ENCODE measurements at places on chromosomes 3 and 15. TPM values are rescaled to one million over a fixed set of nuclear protein-coding genes. Genes with fewer than 3 reads are reported as not detected.

DNA sequence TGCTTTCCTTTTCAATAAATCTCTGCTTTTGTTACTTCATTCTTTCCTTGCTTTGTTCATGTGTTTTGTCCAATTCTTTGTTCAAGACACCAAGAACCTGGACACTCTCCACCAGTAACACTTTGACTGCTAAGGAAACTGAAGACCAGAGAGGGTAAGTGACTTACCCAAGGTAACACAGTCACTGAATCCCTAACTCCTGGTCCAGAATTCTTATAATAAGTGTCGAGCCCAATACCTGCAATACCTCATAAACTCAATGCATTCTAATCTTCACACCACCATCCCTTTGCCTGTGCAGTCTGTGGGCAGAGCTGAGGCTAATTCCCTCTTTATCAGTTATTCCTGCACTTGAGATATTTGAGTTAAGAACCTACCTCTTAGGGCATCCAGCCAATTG, 237.8 kb downstream of the UACA start:
- ATAC-seq = no peak

DNA sequence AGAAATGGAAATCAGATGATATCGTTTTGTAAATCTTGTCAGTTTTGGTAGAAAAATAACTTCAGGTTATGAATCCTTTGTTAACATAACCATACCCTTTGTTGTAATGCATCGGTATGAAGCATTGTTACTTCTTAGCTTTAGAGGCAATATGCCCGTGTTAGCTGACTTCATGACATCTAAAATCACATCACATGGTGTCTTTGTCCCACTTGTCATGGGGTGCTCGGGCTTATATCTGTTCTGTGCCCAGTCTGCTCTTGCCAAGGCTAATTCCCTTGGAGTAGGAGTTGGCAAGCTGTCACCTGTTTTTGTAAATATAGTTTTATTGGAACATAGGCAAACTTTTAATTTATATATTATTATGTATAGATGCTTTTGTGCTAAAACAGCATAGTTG, 39.6 kb downstream of the SLC25A26 start:
- ATAC-seq = no peak

DNA sequence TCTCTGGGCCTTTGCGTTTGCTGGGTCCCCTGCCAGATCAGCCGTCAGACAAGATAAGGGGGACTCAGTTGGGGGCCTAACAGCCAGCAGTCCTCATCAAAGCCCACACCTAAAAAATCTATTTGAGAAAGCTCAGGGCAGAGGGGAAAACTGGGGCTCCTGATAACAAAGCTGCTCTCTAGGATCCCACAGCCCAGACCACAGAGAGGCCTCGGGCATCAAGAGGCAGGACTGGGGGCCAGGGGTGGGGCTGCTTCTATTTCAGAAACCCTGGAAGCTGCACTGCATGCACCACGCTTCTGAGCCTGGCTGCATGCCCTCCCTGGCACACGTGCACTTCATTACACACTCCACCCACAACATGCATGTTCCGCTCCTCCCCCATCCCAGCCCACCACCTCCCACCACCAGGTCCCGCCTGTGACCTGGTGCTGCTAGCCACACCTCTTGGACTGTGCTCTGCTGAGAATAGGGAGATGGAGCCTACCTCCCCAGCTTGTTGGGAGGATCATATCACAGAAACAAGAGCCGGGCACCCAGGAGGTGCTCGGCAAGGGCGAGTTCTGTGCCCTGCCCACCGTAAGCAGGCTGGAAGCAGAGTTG, 26.6 kb downstream of the FBLN2 start:
- no peak for ATAC-seq

GRCh38 chr3:147372525-147373027, 33.8 kb downstream of the ZIC4 start:
- no peak for ATAC-seq

DNA sequence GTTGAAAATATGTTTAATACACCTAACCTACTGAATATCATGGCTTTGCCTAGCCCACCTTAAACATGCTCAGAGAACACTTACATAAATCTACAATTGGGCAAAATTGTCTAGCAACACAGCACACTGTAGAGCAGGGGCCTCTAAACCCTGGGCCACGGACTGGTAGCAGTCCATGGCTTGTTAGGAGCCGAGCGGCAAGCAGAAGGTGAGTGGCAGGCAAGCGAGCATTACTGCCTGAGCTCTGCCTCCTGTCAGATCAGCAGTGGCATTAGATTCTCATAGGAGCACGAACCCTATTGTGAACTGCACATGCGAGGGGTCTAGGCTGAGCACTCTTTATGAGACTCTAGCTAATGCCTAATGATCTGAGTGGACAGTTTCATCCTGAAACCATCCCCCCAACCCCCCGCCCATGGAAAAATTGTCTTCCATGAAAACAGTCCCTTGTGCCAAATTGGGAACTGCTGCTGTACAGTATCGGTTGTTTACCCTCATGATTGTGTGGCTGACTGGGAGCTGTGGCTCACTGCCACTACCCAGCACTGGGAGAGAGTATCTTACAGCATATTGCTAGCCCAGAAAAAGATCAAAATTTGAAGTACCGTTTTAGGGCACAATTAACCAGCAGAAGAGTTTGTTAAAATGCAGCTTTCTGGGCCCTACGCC, 26.1 kb downstream of the CMSS1 start:
- ATAC-seq = no peak

The SLC35G2 gene
- 3.4 TPM for total RNA-seq

The TLE3 gene
- total RNA-seq = 94.9 TPM

The ZNF770 gene
- total RNA-seq = 59.4 TPM

The SERPINI2 gene
- not detected for total RNA-seq

The AADACL2 gene
- total RNA-seq = not detected

The RPL32 gene
- total RNA-seq = 2,773 TPM

The EPHB3 gene
- total RNA-seq = not detected

GRCh38 chr3:1623896-1624295, 474.8 kb upstream of the CNTN4 start:
- ATAC-seq = no peak

GRCh38 chr15:60757831-60758570, 279.1 kb upstream of the ICE2 start:
- no peak for ATAC-seq

- no peak for ATAC-seq
Measured at GRCh38 chr3:99498550-99499234, 139.7 kb upstream of the COL8A1 start.

DNA sequence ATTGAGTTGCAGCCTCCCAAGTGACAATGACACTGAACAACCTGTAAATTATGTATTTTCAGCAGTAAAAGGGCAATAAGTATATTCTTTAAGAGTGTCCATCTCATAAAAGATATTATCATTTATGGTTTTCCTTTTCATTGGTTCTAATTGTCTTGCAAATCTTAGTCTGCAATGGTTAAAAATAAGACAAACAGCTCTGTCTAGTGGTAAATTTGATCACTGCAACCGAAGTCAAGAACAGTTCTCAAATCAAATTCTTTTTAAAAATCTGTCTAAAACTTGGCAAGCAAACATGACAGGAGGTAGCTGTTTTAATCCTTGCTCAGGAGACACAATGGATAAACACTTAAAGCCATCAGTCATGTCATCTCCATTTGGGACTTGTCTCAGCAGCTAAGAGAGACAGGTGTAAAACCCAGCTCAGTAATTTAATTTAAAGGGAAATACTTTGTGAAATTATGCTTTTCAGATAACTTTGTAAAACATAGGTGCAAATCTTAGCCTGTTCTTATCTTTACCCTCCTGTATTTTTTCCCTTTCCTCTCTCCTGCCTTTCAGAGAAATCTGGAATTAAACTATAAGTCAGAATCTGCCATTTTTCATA, 150.3 kb upstream of the ARHGEF26 start:
- ATAC-seq = no peak

- no peak for ATAC-seq
Measured at GRCh38 chr3:185960522-185961288, 22.9 kb upstream of the TRA2B start.

GRCh38 chr15:69400850-69401249, 13.3 kb upstream of the KIF23 start:
- peak; percentile 78 for ATAC-seq

- ATAC-seq = no peak
Measured at GRCh38 chr3:13529196-13530112, 19.5 kb upstream of the FBLN2 start.

DNA sequence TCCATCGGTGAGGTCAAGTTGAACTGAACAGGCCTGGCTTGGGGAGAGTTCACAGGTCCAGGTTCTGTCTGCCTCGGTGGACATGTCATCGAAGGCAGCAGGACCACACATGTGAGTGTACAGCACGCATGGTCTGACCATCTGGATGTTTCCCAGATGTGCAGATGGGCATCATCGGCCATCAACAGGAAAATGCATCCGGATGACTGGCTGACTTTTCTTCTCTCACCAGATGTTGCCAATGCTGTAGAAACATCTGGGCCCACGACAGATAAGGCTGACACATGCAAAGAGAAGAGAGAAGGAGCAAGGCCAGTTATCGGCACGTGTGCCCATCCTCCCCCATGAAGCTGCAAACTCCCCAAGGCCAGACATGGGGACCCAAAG, 45.1 kb downstream of the NOX5 start:
- no peak for ATAC-seq

- ATAC-seq = no peak
Measured at GRCh38 chr15:82646250-82647044, 716 bp downstream of the CPEB1 start.

The COPS2 gene
- total RNA-seq = 66.1 TPM

DNA sequence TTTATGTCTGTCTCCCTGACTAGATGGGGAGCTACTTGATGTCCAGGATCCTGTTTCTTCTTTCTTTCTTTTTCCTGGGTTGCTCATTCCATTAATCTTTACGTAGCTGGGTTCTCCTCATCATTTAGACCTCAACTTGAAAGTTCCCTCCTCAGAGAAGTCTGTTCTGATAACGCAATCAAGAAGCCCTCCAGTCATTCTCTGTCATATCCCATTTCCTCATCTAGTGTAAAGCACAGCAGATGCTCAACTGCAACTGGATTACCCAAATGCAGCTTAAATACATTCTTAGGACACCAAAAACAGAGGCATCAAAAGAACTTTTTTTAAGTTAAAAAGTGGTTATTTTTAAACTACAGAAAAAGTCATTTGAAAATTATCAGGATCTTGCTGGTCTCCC, 51.7 kb upstream of the ST3GAL6 start:
- ATAC-seq = no peak

The MOBP gene
- total RNA-seq = not detected

- peak; percentile 33 for ATAC-seq
Measured at GRCh38 chr15:52180196-52180835, 10.9 kb downstream of the GNB5 start.

The BTLA gene
- 10.4 TPM for total RNA-seq

DNA sequence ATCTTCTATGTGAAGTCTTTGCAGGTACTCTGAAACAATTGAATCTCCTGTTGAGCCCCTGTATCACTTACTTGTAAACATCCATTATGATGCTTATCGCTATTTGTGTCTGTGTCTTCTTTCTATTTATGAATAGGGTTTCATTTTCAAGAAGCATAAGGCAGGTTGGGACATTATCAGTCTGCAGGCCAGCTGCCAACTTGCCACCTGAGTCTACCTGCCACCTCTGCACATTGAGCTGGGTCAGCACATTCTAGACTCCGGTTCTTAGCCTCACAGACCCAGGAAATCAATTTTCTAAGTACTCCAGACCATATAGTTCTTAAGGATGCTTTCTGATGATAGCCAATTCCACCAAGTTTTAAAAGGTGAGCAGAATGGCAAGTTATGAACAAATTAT, 105.7 kb upstream of the MCTP2 start:
- ATAC-seq = no peak

DNA sequence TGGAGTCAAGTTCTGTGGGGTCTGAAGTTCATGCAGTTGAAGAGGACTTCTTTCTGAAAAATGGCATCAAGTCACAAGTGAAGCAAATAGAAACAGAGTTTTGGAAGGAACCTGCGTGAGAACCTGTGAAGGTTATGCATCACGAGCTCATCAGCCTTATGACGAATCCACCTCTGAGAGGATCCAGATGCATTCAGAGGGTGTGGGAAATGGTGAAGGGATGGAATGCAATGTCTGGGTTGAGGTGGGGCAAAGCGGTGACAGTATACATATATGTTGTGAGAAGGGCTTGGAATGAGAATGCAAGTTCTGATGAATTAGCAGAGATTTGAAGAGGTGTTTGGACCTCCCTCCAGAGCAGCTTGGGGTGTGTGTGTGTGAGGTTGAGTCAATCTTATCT, 382.1 kb upstream of the TBL1XR1 start:
- no peak for ATAC-seq

- ATAC-seq = no peak
Measured at GRCh38 chr3:95334461-95334860, 1271.6 kb downstream of the NSUN3 start.

DNA sequence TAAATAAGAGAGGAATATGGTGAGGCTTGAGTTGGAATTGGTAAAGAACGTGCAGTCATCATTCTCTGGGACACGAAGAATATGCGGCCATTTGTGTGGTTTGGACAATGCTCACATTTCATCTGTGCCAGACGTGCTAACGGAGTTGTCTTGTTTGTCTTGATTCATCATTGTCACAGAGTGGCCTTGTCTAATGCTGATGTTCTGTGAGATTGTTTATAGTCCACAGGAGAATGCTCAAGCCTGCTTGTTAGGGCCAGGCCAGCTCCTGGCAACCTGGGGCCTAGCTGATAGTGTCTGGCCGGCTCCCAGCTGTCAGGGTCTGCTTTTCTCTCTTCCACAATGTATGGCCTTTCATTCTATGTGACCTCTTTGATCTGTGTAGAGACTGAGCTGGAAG, 384.7 kb downstream of the EDEM1 start:
- no peak for ATAC-seq

DNA sequence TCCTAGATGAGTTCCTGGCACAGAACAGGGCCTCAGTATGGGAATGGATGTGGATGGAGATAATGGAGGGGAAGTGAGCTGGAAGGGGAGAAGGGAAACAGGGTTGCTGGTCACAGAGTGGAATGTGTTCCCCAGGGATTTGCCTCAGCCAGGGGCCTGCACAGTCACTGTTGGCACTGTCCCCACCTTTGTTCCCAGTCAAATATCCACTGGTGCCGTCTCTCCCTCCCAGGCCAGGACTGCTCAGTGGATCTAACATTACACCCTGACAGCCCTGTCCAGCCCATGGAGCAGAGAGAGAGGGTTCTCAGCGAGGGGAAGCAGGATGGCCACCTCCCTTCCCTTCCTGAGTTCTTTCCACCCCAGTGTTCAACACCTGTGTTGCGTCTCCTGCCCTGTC, 1.5 kb upstream of the PPP1R2 start:
- no peak for ATAC-seq

The SHQ1 gene
- total RNA-seq = 38.1 TPM

The FSTL1 gene
- 1.4 TPM for total RNA-seq

GRCh38 chr15:65077981-65078352, 1.4 kb downstream of the KBTBD13 start:
- ATAC-seq = peak; percentile 66

GRCh38 chr3:43779850-43780249, 89.1 kb downstream of the ABHD5 start:
- ATAC-seq = no peak

The SLC12A8 gene
- 1.5 TPM for total RNA-seq

DNA sequence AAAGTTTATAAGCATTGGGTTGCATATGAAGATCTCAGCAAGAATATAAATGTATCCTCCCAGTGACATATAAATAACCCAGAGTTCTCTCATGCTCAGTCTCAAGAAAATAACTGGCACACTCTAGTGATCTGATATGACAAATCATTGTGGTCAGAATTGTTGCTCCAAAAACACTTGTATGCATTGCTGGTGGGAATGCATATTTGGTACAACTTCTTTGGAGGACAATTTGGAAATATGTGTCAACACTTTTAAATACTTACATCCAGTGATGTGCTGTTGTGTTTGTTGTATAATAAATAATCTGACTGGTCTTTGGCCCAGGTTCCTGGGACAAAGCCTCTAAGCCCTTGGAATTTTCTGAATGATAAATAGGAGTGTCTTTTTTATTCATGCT, 66.7 kb upstream of the STT3B start:
- ATAC-seq = peak; percentile 37

The HSPBAP1 gene
- total RNA-seq = 6.7 TPM

- ATAC-seq = no peak
Measured at GRCh38 chr3:53089511-53089910, 40.7 kb downstream of the RFT1 start.

All from activated T-helper 17 cell treated with anti-CD3 and anti-CD28 coated beads, Interleukin-2, amount 50 U/mL, for 72 hours (primary cell).